Urinary bladder (tissue), 4 donors: ENCODE measurements at places on chromosomes 1 and 21. TPM values are rescaled to one million over a fixed set of nuclear protein-coding genes. Genes with fewer than 3 reads are reported as not detected.

DNA sequence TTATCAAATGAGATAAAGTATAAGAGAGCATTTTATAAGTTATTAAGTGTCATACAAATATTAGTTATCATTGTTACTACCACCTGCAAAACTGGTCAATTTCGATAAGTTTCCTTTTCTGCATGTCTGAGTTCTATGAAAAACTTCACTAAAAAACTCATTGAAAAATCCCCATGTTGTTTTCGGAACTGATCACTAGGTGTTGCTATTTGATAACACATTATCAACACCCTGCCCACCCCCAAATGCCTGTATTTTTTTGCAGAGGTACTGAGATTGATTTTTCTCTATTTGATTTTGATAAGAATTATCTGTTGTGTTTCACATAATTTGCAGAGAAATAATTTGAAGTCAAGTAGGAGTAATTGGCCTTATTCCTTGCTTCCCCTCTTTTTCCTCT lies 22.1 kb upstream of the DISP1 start:
- no peak for DNase-seq

- DNase-seq, result no peak
Measured at GRCh38 chr21:36203603-36203889, 46.9 kb downstream of the DOP1B start.

DNA sequence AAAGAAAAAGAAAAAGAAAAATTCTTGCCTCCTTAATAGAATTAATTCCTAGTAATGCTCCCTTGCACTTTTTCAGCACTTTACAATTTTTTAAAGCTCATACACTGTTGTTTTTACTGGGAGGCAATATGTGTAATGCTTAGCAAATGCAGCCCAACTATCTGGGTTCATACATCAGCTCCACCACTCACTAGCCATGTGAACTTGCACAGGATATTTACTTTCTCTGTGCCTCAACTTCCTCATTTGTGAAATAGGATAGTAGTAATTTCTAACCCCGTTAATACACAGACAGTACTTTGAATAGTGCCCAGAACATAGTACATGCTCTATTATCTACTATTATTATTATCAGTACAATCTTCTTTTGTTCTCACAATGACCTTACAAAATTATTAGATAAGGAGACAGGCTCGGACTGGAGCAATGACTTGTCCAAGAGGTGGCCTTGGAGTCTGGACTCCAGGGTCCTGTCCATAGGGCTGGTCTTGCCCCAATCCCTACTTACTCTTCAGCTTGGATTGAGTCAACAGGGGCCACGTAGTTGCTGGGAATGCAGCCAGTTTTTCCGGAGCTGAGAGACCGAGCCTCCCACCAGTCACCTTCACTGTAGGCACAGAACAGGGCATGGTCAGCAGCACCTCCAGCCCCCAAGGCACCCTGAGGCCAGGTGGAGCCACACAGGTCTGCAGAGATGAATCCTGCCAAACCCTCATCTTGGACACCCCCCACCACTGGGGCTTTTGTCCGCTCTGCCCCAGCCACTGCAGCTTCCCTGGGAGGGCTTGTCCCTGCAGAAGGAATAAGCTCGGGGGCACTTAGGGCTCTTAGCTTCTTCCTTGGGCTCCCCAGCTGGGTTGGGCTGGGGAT lies 13.7 kb downstream of the FGR start:
- DNase-seq, result no peak

GRCh38 chr1:10209905-10210810 lies at the start of gene KIF1B:
Gene KIF1B (plus strand): TSS chr1:10210570. CDS start chr1:10232329, 21,759 bp downstream.
- DNase-seq, result peak; percentile 94

DNA sequence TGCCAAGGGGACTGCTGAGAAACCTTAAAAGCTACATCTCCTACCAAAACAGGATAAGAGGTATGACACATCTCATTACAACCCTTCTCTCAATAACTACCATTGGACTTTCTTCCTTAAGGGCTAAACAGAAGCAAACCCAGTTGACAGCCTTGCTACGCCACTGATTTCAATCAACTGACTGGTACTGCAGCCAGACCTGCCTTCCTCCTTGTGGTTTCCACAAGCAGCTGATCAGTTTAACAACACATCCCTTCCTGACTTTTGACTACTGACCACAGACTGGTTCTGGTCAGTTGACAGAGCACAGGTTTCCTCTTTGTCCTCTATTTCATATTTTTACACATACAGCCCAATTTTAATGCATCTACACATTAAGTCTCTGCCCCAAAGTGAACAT lies 108.8 kb downstream of the ADAMTS1 start:
- no peak for DNase-seq

DNA sequence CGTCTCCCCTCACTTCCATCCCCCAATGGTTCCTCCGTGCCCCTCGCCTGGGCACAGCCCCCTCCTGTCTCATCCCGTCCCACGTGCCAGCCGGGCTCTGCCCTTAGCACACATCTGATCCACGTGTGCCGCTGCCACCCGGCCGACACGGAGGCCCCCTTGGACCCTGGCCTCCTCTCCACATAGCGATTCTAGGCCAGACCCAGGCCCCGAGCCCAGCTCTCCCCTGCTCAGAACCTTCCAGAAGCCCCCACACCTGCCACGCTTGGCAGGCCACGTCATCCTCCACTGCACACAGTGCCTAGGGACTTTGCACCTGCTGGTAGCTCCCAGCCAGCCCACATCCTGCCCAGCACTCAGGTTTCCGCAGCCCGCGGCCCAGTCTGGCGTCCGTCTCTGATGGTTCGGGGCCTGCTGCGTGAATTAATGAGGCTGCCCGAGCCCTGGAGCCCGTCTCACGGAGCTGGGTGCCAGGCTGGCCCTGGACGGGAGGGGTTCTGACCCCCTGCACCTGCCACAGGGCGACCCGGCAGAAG lies 20.1 kb downstream of the PLCH2 start:
- no peak for DNase-seq

DNA sequence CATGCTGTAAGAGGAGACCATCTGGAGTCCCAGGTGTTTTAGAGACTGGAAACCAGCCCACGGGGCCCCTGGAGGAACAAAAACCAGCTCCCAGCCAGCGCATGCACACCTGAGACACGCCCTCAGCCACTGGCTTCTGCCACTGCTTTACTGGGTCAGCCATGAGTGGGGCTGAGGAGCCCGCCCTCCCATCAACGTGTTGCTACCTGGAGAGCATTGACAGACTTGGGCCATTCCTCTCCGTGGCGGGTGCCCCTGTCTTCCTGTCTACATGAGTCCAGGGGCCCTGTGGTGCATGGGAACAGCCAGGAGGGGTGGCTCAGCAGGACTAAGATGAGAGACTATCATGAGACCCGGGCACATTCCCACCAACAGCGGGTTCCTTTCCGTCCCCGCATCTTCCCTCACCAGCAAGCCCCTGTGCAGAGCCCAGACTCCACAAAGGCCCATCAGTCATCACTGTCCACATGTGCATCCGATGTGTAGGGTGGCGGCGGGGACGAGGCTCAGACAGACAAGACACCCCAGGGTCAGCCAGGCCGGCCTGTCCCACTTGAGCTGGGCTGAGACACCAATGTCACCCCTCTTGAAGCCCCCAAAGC lies 45.4 kb upstream of the POFUT2 start:
- DNase-seq, result no peak

DNA sequence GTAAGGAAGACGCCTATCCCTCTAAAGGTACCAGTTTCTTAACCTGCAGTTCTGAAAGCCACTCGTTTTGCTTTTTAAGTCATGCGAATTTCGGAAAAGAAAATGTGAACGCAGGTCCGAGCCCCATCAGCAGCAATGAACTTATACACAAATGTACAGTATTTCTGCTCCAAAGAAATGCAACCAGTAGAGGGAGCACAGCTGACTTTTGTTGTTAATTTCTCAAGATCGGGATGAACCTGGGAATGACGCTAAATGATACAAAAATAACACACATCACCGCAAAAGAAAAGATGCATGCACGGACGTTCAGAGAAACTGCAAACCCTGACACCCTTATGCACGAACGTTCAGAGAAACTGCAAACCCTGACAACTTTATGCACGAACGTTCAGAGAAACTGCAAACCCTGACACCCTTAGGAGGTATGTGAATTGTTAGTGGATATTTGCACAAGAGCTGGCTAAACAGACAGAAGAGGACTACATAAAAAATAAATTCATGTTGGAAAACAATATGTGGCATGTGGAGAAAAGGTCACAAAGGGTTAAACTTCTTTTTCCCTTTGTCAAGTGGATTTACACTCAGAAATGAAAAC lies 3.5 kb upstream of the TIAM1 start:
- no peak for DNase-seq

- peak; percentile 37 for DNase-seq
Measured at GRCh38 chr1:152442765-152443164, 28.7 kb upstream of the CRNN start.

GRCh38 chr1:226736908-226737818 lies 1.9 kb downstream of the ITPKB start:
- no peak for DNase-seq

GRCh38 chr1:193562121-193562520 lies 375.7 kb upstream of the B3GALT2 start:
- no peak for DNase-seq

GRCh38 chr1:220370041-220370700 lies 97.9 kb upstream of the RAB3GAP2 start:
- no peak for DNase-seq

- peak; percentile 25 for DNase-seq
Measured at GRCh38 chr1:210663730-210664573, 335.2 kb downstream of the HHAT start.

DNA sequence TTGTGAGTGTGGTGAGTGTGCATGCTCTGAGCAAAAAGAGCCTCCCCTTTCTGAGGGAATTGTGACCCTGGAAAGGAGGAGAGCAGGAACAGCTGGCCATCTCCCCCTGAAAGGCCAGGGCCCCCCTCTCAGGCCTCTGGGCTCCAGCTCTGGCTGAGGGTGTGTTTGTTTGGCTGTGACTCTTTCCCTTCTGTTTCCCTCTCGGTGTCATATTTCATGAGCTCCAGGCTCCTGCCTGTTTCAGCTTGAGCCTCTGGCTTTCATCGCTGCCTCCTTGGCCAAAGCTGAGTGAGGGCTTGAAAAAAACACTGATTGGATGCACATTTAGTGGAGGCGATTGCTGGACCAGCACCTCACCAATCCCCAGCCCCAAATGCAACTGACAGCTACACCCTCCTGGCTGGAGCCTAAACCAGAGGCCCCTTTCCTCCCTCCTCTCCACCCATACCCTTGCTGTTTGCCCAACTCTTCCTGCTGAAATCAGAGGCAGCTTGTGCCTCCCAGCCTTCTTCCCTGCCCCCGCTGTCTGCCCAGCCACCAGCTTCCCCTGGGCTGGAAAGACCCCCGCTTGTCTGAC lies 64.1 kb downstream of the DDR2 start:
- DNase-seq, result peak; percentile 95

DNA sequence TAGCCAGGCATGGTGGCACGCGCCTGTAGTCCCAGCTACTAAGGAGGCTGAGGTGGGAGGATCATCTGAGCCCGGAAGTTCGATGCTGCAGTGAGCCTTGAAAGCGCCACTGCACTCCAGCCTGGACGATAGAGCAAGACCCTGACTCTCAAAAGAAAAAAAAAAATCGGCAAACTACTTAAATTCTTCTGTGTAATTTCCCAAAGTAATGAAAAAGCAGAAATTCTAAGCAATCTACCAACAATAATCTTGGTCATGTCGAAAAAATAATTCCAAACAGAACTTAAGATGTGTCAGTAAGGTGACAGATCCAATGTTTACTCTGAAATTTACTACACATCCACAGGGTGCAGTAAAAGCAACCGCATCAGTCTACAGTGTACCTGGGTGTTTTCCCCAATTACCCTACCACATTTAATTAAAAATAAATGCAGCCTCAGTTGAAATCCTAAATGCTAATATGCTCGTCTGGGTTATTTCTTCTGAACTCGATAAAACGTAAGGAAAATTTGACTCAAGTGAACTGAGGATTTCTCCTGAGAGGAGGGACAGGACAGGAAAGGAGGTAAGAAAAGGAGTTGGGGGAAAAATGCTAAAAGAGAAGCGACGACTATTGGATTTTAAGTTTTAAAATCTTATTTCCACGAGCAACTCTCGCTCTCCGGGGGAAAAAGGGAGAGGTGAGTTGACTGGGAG lies 801 bp downstream of the EPRS1 start:
- peak; percentile 1 for DNase-seq

DNA sequence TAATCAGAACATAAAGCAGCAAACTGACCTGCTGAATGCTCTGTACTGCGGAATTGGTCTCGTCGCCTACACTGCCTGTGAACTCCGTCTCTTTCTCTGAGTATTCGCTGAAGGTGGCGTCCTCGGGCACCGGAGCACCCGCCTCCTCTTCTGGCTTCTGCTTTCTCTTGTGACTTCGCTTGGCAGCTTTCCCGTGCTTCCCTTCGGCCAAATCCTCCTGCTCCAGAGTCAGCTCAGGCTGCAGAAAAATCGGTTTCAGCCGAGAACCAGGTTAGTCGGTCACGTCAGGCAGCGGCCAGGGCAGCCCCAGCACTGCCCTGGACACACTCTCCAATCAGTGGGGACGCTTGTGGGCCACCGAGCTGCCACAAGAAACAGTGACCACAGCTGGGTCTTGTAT lies 35.8 kb upstream of the RIPK4 start:
- no peak for DNase-seq

DNA sequence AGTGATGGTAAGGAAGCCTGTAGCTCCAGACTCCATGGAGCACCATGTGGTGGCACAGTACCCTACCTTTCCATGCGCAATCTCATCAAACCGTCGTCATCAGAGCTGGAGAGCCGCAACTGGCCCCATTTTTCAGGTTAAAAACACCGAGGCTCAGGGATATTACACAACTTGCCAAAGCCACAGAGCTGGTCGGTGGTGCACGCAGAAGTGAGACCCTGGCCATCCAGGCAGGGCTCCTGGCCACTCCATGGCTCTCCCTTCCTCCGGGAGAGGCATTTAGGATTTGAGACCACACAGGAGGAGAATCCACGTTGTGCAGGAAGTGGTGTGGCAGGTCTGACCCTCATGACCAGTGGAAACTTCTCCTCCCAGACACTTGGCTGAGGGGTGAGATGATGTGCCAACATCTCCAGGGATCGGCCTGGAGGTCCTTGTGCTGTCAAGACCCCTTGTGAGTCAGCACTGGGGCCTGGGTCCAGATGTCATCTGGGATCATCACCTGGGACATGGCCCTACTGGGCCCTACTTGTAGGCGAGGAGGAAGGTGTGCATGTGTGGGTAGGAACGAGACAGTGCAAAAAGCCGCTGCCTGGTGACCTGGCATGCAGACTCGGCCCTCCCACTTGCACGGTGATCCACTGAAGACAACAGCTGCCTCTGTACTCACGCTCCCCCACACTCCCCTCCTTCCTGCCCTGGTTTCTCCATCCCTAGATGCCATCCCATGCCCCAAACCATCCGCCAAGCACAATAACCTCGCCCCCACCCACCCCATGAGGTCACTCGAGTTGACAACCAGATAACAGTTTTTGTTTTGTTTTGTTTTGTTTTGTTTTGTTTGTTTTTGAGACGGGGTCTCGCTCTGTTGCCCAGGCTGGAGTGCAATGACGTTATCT lies 10.4 kb downstream of the TFF3 start:
- DNase-seq, result no peak

DNA sequence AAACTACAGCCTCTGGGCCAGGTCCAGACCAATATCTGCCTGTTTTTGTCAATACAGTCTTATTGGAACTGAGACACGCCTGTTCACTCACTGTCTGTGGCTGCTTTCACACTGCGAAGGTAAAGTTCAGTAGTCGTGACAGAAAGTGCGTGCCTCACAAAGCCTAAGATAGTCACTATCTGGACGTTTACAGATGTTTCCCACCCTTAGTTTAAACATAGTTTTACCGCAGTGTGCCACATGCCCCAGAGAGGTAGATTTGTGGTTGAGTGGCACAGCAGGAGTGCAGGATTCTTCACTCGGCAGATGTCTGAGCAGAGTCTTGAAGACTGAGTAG lies 61.9 kb downstream of the NFASC start:
- DNase-seq, result no peak

BSND gene
- not detected for polyA plus RNA-seq

THEM5 gene
- polyA plus RNA-seq, result not detected

GLIS1 gene
- 2.0 TPM for polyA plus RNA-seq

MAEL gene
- 0.18 TPM for polyA plus RNA-seq

DDR2 gene
- 57.9 TPM for polyA plus RNA-seq

PYHIN1 gene
- 0.49 TPM for polyA plus RNA-seq

BLACAT1 gene
- 0.03 TPM for polyA plus RNA-seq
